Prostate gland (tissue), 2 donors: ENCODE measurements at places on chromosomes 5 and 9. TPM values are rescaled to one million over a fixed set of nuclear protein-coding genes. Genes with fewer than 3 reads are reported as not detected.

DNA sequence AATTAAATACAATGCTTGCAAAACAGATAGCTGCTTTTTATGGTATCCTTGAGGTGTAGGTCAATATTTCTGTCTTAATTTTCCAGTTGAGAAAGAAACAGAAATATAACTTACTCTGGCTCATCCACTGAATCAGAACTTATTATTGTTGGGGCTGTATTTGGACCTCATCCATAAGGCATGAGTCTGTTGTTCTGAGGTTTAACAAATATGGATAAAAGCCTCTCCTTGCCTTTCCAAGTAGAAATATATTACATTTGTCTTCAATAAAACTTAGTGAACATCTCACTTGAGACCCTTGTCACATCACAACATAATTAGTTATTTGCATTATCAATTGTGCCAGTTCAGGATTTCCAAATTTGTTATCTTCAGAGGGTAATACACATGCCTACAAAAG, 525.8 kb downstream of the AGTPBP1 start:
- no peak for DNase-seq

ADRB2 gene
- 29.0 TPM for total RNA-seq

- DNase-seq: no peak
Observed at GRCh38 chr5:72386639-72387038, 66.5 kb downstream of the PTCD2 start.

FCN2 gene
- 2.4 TPM for total RNA-seq

GRCh38 chr9:97772145-97772544, 75.0 kb upstream of the XPA start:
- DNase-seq: no peak

- DNase-seq: no peak
Observed at GRCh38 chr5:94072116-94072515, 330.7 kb upstream of the POU5F2 start.

ENTREP1 gene
- total RNA-seq: 32.8 TPM

DNA sequence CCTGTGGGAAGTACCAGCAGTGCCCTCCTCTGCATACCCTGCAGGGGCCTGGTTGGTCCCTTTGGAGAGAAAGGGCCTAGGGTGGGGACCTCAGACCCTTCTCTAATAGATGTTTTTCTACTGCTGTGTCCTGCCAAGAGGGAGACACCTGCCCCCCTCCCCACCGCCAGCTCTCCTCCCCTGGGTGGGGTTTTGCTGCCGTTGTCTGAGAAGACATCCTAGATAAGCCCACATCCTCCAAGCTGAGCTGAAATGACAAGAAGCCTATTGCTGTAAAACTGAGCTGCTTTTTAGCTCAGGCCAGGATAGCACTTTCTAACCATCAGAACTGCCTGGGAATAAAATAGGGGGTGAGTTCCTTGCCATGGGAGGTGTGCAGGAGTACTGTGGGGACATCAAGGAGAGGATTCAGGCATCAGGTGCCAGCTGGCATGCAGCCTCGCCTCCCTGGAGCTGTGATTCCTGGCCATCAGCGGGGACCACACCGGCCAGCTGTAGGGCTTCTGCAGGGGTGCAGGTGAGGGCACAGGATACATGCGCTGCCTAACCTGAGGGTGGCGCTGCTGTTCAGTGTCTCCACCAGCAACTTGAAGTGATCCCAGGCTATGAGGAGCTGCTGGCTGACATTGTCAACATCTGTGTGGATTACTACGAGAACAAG, 37.9 kb downstream of the CYFIP2 start:
- no peak for DNase-seq

PAEP gene
- total RNA-seq: 3.0 TPM

DNA sequence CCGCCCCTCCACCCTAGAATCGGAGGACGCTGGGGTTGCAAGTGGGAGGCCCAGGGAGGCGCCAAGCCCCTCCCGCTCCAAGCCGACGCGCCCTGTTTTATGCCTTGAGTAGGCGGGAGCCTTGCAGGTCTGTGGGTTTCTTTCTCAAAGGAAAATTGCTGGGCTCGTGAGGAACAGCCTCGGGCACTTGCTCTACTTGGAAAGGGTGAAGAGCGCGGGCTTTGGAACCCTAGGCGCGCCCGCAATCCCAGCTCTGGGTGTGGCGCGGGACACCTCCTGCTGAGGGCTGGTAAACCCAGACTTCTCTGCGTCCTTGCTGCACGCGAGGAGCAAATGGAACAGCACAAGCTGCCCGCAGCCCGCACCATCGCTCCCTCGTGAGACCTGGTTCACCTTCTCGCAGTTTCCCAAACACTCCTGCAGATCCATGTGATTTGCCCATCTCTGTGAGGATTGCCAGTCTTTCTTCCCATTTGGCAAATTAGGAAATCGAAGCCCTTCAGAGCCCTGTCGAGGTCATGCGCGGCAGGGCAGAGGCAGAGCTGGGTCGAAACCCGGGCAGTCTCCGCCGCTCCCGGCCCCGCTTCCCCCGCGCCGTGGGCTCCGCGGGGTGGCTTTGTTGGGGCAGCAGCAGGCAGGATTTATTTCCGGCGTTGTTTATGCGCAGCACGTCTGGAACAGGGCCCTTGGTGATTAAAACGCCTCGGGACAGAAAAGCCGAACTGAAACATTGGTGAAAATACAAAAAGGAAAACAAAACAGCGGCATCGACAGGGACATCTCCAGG, 98.4 kb upstream of the CPLX2 start:
- no peak for DNase-seq

GFM2 gene
- total RNA-seq: 34.7 TPM

GRCh38 chr9:23524607-23525155, 301.4 kb downstream of the ELAVL2 start:
- no peak for DNase-seq

MARVELD2 gene
- 30.1 TPM for total RNA-seq

DNA sequence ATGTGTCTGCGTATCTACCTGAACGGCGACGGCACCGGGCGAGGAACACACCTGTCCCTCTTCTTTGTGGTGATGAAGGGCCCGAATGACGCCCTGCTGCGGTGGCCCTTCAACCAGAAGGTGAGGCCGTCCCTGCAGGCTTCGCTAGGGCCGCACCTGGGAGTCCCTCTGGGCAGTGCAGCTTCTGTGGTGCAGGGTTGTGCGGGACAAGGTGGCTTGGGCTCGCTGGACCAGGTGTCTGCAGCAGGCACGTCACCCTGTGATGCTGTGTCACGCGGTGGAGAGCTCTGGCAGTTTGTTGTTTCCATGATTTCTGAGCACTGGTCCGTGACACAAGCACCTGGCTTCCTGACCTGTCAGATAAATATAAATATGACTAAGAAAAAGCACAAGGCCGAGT, 20.7 kb downstream of the FBXW5 start:
- DNase-seq: no peak

GRCh38 chr9:14780251-14780650, 57.7 kb upstream of the CER1 start:
- no peak for DNase-seq

ADAMTS6 gene
- 20.7 TPM for total RNA-seq

PDE6A gene
- total RNA-seq: not detected

ZNF608 gene
- 22.6 TPM for total RNA-seq

TEX48 gene
- total RNA-seq: not detected

GRCh38 chr9:110336363-110336762, 1.3 kb downstream of the TXNDC8 start:
- no peak for DNase-seq

GRCh38 chr9:70868661-70869652, 252.5 kb downstream of the TRPM3 start:
- DNase-seq: no peak

DNA sequence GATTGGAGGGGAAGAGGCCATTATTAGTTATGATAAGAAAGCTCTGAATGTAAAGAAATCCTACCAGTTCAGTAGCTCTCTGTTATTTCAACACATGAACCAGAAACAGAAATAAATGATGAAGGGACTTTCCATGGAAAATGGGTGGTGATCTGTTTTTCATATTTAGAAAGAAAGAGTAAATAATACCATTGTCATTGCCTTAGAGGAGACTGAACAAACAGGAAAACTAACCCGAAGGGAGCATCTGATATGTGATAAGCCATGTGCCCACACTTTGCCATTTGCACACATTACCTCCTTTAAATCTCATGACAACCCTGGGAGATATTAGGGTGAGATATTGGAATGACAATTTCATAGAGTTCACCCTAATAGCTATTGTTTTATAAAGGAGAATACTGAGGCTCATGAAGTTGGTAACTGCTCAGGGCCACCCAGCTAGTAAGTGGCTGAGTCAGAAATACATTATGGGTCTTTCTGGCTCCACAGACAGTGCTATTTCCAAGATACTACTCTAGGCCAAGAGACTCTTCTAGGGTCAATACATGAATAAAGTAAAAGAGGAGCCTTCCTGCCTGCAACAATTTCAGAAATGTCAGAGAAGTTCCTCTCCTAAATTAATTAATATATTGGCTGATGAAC, 111.0 kb upstream of the SLIT3 start:
- no peak for DNase-seq
